ENCODE measurements at places on chromosomes 16 and 17.

GRCh38 chr17:65852911-65853310 lies 291.5 kb upstream of the AXIN2 start:
- no peak for DNase-seq

GRCh38 chr17:39107973-39108372 lies 43.5 kb downstream of the PLXDC1 start:
- no peak for DNase-seq

GRCh38 chr16:16025214-16025968 lies 76.0 kb downstream of the ABCC1 start:
- peak; percentile 73 for DNase-seq

- no peak for DNase-seq
These were observed 4.6 kb upstream of the KRT16 start for GRCh38 chr17:41617136-41617535.

DNA sequence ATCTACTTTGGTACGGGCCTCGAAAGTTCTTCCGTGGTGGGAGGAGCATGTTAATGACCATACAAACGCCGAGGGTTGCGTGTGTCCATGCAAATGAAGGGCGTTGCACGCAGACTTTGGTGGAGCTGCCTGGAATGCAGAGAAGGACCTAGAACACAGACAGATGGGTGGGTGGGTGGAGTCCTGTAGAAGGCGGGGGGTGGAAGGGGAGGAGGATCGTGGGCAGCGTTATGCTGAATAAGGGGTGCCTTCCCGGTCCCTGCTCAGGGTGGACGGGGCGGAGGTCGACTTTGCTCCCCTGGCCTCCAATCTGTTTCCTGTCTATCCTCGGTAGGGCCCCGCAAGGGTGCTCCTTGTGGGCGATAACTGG lies 795 bp upstream of the PAQR4 start:
- DNase-seq, result no peak

DNA sequence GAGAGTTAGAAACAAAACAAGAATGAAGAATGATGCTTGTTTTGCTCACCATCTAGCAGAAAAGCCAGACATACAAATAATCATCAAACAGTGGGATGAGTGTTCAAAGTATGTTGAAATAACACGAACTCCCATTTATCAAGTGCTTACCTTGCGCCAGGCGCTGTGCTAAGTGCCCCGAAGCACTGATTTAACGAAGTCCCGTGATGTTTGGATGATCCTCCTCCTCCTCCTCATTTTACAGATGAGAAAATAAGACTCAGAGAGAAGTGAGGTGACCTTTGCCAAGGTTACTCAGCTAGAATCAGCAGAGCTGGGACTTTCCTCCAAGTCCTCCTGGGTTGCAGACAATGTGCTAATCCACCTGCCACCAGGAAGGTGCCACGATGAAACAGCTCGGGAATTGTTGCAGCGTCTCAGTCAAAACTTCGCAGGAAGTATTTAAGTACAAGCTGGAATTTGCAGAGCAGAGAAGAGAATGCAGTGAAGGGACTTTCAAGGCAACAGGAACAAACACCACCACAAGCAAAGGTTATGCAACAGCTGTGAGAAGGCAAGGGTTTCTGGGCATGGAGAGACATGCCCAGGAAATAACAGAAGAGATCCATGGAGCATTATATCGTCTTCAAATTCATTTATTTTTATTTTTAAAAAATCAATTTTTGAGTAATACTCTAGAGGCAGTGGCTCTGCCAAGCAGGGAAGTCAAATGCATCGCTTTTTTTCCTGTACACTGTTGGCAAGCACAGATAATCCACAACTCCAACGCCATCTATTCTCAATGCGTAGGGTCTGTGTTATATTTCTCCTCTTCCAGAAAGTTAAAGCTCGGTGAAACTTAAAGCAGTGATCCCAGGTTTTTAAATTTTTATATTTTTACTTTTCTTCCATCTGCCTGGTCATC lies 11.1 kb downstream of the PRCD start:
- DNase-seq, result no peak

- DNase-seq, result peak; percentile 89
These were observed 96.1 kb upstream of the CDH5 start for GRCh38 chr16:66270333-66270927.

DNA sequence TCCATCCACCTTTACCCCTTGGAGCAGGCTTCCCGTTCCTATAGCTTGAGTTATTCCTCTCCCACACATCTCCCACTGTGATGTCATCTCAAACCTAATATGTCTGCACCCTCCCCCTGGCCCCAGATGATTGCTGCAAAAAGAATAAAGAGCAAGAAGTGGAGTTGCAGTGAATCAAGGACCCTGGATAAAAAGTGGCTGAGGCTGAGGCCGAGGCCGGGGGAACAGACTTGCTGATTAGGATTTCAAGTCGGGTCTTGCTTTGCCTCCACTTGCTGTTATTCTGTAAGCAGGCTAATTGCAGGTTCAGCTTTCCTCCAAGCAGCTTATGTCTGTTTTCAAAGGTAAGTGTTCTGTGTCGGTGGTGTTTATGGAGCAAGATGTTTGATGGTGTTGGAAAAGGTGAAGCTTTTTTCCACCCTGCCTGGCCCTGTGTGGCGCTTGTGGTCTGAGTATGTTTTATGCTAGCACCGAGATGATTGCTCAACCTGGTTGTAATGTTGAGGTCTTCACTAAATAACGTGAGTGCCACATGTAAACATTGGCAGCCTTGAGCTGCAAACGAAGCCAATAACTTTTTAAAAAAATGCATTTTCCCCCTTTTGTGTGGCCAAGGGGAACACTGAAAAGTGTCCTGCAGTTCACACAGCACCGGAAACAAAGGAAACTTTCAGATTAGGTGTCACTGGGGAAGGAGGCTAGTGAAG lies 15.4 kb downstream of the HS3ST3B1 start:
- no peak for DNase-seq

DNA sequence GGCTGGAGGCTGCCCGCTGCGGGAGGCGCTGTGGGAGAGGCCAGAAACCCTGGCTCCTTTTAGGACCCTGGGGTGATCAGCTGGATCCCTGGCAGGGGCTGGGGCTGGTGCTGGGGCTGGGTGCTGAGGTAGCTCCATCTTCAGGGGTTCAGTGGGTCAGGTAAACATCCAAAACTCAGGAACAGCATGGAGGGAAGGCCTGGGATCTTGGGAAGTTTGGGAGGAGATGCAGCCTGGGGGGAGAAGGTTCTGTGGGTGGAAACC lies 21.0 kb downstream of the ADGRG5 start:
- no peak for DNase-seq
